ENCODE measurements at places on chromosomes 3 and 15.
A peak's percentile ranks its signal among the peaks of the same experiment; 100 is the strongest.

DNA sequence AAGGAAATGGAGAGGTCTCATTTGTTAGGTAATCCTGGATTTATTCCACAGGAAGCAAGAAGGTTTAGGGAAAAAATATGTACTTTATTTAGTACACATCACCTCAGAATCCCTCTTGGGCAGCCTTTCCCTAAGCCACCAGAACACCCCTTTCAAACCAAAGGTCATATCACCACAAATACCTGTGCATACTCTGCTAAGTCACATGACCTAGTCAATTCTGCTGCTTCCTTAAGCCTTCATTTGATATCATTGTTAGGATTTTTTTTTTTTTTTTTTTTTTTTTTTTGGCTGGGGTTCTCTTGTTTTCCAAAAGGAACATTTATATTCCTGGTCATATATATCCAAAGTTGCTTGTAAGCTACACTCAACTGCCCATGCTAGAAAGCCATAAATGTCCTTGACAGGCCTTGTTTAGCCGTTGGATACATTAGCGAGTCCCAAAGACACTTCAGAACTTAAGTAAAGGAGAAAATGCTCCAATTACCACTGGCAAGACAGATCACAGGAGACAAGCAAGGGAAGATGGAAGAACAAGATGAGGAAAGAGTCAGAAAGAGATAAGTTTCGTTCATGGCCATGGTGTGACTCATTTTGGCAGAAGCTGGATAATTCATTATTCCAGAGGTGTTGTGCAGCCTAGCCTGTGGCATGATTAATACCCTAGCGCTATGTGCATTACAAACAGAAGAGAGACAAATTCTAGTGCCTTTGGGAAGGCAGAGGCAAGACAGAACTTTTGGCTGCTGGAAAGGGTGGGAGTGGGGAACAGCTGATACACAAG lies 155.6 kb upstream of the SLC2A2 start:
- DNase-seq: no peak

GRCh38 chr3:10804183-10804648 lies 11.8 kb upstream of the SLC6A11 start:
- DNase-seq: no peak

- DNase-seq: no peak
Measured at GRCh38 chr3:193929921-193930646, 205.9 kb upstream of the HES1 start.

- DNase-seq: no peak
Measured at GRCh38 chr3:129346695-129347457, 68.2 kb downstream of the HMCES start.

DNA sequence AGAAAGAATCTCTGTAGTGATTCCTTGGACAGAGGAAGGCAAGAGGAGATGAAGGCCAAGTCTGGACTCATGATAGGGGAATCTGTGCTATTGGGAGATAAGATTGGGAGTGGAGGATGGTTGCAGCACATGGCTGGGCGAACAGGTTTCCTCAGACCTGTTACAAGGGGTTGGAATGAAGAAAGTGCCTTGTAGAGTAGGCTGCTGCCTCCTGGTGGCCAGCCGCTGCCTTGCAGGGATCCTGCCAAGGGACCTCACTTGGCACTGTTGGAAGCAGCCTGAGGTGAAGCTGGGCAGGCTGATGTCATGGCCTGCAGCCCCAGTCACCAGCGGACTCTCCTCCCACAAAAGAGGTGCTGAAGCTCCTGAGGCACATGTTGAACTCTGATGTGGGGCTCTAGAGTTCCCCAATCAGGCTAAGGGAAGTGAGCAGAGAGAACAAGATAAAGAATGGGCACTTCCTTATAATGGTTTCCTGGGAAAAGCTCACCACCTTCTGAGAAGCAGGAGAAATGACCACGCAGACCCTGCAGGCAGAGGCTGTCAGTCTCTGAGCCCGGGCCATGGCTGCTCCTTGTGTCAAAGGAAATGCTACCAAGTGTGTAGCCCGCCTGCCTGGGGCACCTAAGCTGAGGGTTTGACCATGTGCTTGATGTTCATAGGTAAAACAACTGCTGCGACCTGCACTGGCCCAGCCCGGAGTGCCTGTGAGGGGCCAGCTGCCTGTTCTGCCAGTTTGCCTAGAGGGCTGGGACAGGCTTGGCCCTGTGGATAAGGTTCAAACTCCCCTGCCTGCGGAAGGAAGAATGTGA lies 1.6 kb upstream of the TEX264 start:
- peak; percentile 82 for DNase-seq

DNA sequence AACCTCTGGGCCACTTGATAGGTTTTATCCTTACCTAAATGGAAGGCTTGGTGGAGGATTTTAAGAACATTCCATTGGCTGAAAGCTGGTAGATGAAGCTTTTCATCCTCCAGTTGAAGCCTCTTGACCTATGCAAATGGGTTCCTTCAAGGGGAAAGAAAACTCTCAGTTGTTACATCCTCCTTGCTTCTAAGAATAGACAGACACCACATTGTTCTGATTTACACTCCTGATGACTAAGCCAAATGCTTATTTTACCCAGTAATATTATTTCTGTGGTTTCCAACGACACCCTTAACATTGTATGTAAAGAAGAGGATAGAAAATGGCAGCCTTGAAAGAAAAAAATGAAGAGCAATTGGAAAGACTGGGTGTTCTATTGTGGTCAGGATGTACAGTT lies 480.5 kb downstream of the OTOL1 start:
- DNase-seq: peak; percentile 7

DNA sequence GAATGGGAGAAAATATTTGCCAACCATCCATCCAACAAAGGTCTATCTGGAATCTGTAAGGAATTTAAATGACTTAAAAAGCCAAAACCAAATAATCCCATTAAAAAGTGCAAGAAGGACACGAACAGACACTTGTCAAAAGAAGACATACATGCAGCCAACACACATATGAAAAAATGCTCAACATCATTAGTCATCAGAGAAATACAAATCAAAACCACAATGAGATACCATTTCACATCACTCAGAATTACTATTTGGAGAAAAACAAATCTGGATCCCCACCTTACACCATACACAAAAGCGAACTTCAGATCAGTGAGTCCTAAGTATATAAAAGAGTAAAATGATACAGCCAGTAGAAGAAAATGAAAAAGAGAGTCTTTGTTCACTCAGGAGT lies 58.6 kb upstream of the MNS1 start:
- DNase-seq: no peak

- no peak for DNase-seq
Measured at GRCh38 chr15:56616551-56616950, 116.8 kb downstream of the ZNF280D start.

- no peak for DNase-seq
Measured at GRCh38 chr3:47424434-47425382, 43.9 kb downstream of the PTPN23 start.

DNA sequence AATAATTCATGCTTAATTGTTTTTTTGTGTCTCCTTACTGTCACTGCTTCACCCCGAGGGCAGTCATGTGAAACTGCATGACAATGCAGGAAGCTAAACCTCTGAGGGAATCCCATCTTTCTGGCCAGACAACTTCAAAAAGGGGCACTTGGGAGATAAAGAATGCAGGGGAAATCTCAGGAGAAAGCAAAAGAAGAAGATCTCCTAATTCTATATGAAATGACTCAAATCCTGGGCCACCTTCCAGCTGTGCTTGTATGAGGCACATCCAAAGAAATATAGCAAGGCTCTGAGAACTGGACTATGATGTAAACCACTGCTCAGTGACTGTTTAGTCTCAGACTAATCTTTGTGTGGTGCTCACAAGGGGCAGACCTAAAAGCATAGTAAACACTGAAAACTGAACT lies 22.6 kb upstream of the UMPS start:
- no peak for DNase-seq

- DNase-seq: no peak
Measured at GRCh38 chr3:45549961-45550360, 44.6 kb upstream of the LIMD1 start.

DNA sequence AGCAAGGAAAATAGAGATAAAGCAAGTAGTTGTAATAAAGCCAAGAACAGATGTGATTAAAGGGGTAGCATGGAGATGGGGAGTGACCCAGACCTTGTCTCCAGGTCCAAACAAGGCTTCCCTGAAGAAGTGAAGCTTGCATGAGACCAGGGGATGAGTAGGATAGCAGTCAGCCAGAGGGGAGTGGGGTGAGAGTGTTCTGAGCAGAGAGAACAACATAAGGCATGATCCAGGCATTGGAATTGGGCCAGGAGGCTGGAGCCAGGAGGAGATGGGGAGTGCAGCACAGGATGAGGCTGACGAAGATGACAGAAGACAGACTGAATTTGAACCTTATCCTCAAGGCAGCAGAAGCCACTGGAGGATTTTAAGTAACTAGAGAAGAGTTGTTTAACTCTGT lies 7.2 kb downstream of the TMOD2 start:
- no peak for DNase-seq

DNA sequence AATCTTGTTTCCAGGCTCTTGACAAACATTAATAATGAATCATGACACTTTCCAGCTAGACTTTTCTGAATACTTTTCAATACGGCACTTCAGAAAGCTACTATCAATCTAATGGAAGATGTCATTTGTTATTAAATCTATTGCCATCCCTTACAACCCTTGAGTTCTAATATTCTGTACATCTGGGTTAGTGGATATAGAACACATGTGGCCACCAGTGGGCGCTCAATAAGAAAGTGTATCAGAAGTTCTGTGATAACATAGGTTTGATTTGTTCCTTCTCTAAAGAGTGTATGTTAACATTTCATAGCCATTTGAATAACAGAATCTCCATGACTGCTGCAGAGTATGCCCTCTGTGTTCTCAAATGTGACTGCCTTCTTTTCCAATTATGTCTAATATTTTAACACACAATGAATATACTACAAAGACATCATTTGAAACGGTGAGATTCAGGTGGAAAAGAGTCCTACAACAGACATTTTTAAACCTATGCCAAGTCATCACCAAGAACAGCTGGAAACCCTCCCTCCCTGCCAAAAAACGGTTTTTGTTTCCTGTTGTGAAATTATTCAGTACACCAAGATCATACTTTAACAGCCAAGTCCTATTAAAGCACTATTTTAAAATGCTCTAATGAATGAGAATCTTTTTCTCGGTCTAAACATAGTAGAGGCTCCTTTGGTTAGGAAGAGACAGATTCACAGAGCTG lies 22.2 kb downstream of the ALDH1A2 start:
- peak; percentile 30 for DNase-seq

GRCh38 chr3:170555329-170555728 lies 30.5 kb downstream of the SLC7A14 start:
- DNase-seq: no peak

DNA sequence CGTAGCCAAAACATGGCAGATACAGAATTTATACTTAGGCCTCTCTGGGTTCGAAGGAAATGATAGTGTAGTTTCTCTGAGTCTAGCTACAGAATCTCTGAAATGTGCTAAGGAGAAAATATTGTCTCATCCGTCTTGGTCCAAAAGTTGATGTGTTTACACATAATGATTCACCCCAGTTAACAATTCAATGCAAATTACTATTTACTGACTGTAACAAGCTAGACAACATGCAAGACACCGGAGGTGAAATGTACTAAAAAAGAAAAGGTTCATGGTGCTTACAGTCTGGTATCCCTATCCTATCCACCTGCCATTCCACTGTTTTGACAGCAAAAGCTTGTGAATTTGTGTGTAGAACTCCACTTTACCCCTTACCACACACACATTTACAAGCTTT lies 146.8 kb downstream of the SUCLG2 start:
- no peak for DNase-seq

DNA sequence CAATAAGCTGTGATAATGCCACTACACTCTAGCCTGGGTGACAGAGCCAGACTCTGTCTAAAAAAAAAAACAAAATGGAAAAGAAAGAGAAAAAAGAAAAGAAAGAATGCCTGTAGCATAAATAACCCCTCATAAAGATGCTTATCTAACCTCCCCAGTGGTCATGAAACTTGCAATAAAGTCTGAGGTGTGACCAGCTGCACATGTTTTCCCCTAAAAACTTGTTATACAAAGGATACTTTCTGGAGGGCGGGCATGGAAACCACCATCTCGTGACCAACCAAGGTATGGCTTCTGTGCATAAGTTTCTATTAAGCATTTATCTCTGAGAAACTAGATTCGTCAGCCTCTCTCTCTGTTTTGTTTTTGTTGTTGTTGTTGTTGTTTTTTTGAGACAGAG lies 21.8 kb downstream of the CCDC32 start:
- DNase-seq: no peak

DNA sequence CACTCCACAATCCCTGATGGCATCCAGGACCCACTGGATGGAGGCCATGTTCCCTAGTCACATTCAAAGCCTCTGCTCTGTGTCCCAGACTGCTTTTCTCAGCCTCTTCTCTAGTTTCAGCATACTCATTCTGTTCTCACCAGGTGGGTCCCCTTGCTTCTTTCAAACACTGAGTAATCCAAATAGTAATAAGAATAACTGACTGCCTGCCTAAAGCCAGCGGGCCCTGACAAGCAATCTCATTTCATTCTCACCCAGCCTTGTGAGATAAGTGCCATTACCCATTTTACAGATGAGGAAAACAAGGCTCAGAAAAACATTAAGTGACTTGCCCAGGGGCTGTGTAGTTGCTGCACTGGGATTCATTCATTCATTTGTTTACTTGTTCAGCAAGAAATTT lies 25.4 kb downstream of the MAPKAPK3 start:
- DNase-seq: no peak

GRCh38 chr3:4580346-4581123 lies 87.4 kb downstream of the ITPR1 start:
- DNase-seq: no peak

GRCh38 chr3:103136621-103137020 lies 701.8 kb downstream of the ZPLD1 start:
- no peak for DNase-seq

- DNase-seq: no peak
Measured at GRCh38 chr15:101479342-101479845, 10.1 kb downstream of the PCSK6 start.

GRCh38 chr3:22380253-22380652 lies 629.2 kb upstream of the ZNF385D start:
- no peak for DNase-seq

- no peak for DNase-seq
Measured at GRCh38 chr15:77085297-77085696, 14.4 kb upstream of the TSPAN3 start.

DNA sequence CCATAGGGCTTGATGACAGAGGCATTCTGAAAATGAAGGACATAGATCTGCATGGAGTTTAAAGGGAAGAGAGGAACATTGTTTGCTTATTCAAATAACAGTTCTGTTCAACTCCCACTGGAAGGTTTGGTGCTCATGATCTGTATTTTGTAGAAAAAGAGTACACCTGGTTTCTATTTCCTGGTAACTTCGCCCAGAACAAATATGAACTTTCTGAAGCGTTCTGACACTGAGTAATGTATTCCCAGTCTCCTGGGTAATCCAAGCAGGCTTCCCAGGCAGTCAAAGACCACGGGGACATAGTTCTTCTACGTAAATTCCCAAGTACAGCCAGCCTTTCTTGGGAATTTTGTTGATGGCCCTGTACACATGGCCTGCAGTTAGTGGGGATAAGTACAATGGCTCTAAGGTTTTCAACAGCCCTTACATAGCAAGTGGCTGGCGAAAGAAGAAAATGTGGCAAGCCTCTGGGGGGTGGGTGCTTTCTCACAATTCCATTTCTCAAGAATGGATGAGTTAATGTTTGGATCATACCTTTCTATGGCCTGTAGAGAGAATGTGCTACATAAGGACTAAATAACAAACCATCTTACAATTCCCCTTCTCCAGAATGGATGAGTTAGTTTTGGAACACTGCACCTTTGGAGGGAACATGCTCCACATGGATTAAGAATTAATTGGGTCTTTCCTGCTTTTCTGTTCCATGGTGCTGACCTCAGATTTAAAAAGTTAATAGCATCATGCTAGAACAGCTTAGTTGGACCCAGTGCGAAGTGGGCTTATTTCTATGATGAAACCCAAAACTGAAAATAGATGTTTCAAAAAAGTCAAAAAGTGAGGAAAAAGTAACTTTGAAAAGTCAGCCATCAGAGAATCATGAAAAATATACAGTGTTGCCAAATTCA lies 52.7 kb downstream of the COL6A6 start:
- no peak for DNase-seq

All from kidney capillary endothelial cell (primary cell).